ENCODE measurements at places on chromosomes 1 and 21.

DNA sequence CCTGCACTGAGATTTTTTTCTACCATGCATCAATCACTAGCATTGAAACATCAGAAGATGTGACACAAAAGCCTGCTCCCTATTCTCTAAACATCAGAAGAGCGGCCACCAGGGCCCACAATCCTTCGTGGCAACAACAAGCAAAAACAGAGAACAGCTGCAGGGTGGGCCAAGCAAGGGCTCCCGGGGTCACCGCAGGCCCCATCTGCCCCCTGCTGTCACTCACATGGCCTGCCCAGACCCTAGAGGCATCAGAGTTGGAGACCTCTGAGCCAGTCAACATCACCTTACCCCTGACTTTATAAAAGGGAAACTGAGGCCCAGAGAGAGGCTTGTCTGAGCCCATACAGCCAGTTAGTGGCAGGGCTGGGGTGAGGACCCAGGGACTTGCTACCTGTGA is 1.8 kb downstream of the LAPTM5 start:
- DNase-seq, result no peak

GRCh38 chr1:199161319-199161680 is 522.5 kb downstream of the PTPRC start:
- DNase-seq, result no peak

GRCh38 chr1:78277253-78277652 is 213.5 kb upstream of the PTGFR start:
- DNase-seq, result no peak

GRCh38 chr1:192022827-192023226 is 135.4 kb upstream of the RGS18 start:
- DNase-seq, result no peak

DNA sequence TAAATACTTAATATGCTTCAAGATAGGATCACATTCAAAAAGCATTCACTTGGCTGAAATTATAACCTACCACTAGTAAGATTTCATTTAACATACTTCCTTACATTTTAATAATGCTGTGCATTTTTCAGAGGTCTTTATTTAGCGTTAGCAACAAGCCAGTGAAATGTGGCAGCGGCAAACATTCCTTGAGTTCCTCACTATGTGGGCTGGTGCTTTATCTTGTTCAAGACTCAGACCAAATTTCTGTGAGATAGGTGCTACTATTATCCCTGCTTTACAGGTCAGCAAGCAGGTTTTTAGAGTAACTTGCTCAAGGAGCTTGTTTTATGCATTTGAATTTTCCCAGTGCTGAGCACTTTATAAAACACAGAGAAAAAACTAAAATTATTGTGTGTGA is 132.7 kb downstream of the PLPPR4 start:
- no peak for DNase-seq

GRCh38 chr1:41588334-41588875 is 103.9 kb upstream of the EDN2 start:
- DNase-seq, result no peak

DNA sequence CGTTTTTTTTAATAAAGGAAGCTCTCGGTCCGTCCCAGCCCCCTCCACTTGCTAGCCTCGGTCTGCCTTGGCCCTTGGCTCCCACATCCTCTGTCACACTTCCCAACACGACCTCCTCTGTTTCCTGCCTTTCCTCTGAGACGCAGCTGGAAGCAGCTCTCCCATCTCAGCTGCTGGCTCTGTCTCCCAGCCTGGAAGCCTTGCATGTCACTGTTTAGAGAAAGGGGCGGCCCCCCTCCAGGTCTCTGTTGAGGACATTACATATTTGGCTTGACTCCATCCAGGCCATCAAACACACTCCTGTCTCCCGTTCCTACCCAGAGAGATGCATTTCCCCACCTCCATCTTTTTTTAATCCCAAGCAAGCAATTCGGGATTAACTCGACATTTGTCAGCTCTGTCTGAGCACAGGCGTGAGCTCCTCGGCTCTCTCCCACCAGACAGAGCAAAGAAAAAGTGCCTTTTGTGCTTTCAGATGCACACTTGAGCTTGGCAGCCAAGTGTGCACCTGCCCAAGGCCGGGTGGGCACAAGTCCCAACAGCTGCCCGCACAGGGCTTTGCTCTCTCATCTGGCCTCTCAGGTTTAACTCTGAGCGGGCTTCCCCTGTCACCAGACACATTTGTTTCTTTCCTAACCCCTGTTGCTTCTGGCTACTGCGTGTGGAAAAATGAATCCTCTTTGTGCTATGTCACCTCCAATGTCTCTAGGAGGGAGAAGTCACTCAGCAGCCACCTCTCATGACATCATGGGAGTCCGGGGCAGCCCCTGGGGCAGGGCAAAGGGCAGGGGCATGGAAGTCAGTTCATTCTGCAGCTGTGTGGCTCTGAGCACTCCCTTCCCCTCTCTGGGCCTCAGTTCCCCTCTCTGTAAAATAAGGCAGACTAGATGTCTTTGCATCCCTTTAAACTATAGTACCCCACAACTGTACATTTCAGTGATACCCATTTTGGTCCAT is 108.3 kb downstream of the KCND3 start:
- DNase-seq, result no peak

DNA sequence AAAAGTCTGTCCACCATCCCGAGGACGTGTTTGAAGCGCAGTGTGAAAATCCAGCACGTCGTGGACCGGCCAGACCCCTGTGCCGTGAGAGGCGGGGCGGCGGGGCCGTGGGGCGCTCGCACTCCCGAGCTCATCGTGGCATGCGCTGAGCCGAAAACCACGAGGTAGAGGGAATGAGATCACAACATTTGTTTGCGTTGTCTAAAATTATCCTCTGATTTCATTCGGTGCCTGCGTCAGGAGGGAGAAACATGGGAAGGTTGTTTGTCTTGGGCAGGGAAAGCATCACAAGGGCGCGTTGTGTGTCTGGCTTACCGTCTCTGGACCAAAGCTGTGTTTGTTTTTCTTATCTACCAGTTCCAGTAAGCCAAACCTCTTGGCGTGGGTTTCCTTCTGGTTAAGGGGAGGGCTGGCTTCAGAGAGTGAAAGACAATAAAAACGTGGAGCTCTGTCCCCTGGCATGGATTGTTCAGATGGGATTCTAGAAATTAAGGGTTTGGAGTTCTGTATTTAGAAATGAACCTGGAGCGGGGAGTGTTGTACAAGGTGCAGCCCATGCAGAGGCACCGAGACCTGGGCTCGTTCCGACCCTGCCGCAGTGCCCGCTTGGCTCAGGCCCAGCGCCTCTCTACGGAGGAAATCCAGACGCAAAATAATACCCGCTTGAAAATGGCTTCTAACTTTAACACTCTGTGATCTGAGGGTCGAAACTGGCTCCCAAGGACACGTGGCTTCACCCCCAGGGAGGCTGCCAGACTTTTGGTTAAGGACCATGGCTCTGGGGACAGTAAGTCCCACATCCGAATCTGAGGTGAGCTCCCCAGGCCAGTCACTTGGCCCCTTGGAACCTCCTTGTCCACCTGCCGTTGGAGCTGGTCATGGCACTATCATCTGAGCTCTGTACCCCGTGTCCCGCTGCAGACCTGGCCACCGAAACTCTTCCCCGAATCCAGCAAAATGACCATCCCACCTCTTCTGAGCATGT is 68.7 kb upstream of the FAM3B start:
- DNase-seq, result no peak

DNA sequence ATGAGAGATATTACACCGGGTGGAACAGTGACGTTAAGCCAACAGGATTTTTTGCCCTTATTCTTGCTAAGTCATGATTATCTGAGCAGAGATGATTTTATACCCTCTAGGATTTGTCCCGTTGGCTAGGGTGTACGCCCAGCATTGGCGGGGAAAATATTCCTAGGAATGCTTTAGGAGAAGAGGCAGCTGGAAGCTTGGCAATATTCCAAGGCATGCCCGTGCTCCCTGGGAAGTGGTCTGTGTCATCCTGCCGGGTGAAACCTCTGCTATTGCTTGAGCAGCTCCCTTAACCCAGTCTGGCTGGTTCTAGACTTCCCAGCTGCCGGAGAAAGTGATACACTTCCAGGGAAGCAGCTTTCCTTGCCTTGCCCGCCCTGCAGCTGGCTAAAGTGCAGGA is 16.2 kb downstream of the CHRNB2 start:
- no peak for DNase-seq

- peak; percentile 61 for DNase-seq
Observed at GRCh38 chr21:26845066-26845758, at the start of gene ADAMTS1. ADAMTS1 (minus strand) TSS chr21:26845409; CDS start chr21:26844954, 455 bp downstream.

DNA sequence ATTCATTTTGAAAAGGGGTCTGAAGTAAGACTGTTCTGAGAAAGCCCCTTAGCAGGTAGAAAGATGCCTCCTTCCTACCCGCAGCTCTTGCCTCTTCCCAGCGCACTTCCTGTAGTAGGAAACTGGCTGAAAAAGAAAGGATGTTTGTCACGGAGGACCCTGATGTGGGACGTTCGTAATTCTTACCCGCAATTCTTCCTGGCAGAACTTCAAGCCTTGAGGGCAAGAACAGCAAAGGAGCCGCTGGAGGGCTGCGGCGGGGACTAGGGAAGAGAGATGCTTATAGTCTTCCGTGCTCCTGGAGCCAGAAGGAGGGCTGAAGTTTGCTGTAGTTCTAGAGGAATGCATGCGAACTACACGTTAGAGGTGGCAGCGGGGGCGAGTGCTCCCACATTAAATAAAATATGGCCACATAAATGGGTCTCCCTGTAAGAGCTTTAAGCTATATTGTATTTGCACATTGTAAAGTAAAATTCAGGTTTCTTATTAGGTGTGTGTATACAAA is 6.3 kb downstream of the C1orf53 start:
- peak; percentile 26 for DNase-seq

DNA sequence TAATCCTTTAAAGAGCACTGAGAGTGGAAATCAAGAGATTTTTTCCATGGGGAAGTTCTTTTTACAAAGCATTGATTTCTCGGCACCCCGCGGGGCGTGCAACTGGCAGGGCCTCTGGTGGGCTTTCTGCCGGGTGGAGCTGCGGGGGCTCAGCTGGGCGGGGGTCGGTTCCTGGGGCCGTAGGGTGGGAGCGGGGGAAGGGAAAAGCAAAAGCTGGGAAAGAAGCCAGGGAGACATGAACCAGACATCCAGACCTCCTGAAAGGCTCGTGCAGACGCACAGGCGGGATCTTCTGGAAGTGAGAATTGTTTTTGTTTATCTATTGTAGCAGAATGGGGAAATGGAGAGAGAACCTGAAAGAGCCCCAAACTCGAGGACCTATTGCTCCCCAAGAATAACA is 235.2 kb downstream of the FAM72C start:
- no peak for DNase-seq

DNA sequence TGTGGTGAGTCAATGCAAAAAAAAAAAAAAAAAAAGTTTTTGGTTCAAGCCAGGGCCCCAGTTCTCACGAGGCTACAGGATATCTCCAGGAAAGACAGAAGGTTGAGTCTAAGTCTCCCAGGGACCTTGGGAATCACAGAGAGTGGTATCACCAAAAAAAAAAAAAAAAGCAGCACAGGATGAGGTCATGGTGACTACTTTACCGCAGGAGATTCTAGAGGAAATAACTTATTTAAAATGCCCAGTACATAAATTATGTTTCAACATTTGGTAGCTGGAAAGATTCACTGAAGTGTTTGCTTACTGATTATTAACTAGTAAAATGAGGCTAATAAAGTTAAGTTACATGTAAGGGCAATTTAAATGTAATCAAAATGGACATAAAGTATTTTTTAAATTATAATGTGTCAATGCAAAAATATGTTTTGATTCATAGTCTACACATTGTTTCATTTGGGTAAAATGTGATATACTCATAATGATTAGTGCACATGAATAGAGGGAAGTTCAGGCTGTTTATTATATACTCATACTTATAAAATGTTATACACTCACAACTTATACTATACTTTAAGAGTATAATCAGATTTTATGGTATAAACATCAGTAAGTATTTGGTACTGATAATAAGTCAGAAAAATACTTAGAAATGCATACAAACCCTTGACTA is 84.1 kb downstream of the PLPPR5 start:
- DNase-seq, result no peak

All from D341Med (cell line).